Fibroblast of skin of scalp (primary cell): ENCODE measurements at places on chromosomes 2 and 18.

GRCh38 chr2:212843409-212844199 lies 305.0 kb upstream of the ERBB4 start:
- peak; percentile 35 for DNase-seq

DNA sequence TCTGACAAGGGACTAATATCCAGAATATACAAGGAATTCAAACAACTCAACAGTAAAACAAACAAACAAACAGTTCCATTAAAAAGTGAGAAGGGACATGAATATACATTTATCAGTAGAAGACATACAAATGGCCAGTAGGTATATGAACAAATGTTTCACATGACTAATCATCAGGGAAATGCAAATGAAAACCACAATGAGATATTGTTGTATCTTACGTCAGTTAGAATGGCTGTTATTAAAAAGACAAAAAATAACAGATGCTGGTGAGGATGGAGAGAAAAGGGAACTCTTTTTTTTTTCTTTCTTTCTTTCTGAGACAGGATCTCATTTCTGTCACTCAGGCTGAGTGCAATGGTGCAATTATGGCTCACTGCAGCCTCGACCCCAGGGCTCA lies 175.5 kb downstream of the CAMKMT start:
- no peak for DNase-seq

DNA sequence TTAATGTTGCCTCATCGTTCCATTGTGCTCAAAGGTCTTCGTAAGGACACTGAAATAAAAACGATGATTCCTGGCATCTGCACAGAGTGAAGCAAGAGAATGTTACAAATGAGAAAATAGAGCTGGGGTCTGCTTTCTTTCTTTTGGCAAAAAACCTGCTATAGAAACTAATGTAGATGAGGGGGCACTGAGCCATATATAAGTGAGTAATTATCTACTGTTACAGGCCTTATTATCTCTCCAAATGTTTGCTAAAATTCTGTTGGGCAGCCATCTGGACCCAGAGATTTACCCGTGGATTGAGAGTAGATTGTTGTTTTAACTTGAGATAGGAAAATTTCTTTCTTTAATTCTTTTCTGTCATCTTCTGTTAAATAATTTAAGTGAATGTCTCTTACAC lies 472.5 kb upstream of the PIK3C3 start:
- no peak for DNase-seq

GRCh38 chr2:205411558-205411957 lies 270.7 kb upstream of the NRP2 start:
- DNase-seq = no peak

DNA sequence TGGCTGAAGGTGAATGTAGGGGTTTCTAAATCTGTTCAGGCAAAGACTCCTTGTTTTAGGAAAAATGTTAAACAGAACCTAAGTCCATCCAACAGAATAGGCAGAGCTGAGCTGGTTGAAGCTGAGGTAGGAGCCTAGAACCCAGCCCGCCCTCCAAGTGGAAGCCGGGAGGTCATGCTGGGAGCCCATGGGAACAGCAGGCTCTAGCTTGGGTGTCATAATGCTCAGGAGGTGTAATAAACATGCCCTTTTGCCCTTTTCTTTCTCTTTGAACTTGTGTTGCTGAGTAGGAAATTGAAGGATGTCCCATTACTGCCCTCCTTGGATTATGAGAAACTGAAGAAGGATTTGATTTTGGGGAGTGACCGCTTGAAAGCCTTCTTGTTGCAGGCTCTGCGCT lies 60.3 kb downstream of the ARMC9 start:
- DNase-seq = no peak

- DNase-seq = no peak
These were observed 287.0 kb upstream of the SLC14A2 start for GRCh38 chr18:45328296-45328695.

DNA sequence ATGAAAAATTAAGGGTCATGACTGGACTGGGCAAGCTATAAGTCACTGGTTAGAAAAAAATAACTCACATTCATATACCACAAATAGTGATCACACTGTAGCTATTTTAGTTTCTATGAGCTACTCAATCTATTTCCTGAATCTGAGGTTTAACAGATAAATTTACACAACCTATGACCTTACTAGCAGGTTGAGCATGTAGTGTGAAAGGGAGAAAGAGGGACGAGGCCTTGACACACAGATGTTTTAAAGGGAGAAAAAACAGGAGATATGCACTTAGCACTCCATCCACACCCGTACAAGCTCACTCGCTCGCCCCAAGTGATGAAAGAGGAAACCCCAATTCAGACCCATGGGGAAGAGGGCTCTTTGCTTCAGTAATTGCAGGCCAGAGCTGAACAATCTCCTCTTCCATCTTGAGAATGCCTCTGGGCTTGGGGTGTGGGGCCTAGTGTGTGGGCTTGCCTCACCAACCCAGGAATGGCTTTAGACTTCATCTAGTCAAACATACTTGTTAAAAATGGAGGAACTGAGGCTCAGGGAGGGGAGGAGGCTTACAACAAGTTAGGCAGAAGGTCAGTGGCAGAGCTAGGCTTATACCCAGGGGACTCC lies 10.7 kb downstream of the CYRIA start:
- no peak for DNase-seq

GRCh38 chr18:11663439-11664029 lies 25.5 kb upstream of the GNAL start:
- DNase-seq = no peak

DNA sequence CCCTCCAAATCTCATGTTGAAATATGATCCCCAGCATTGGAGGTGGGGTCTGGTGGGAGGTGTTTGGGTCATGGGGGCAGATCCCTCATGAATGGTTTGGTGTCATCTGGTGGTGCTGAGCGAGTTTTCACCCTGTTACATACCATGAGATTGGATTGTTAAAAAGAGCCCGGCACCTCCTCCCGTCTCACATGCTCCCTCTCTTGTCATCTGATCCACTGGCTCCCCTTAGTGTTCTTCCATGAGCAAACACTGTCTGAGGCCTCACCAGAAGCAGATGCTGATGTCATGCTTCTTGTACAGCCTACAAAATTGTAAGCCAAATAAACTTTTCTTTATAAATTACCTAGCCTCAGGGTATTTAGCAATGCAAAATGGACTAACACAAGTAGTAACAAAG lies 405.0 kb upstream of the SLC39A10 start:
- no peak for DNase-seq

GRCh38 chr18:9756271-9756932 lies 48.3 kb downstream of the RAB31 start:
- DNase-seq = no peak

DNA sequence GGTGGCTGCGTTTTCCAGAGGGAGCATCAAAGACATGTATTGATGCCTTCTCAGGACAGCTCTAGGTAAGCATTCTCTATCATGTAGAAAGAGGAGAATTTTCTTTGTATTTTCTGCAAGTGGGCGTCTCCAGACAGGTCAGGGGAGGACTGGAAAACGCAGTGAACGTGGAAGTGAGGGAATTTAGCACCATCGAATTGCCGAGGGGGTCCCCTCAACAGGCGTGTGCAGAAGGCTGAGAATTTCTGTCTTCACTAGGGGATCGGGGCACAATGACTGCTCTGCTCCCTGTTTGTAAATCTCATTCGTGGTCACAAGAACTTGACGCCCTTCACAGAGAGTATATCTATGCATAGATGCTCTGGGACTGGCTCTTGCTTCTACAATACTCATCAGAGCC lies 5.0 kb upstream of the NTSR2 start:
- no peak for DNase-seq

DNA sequence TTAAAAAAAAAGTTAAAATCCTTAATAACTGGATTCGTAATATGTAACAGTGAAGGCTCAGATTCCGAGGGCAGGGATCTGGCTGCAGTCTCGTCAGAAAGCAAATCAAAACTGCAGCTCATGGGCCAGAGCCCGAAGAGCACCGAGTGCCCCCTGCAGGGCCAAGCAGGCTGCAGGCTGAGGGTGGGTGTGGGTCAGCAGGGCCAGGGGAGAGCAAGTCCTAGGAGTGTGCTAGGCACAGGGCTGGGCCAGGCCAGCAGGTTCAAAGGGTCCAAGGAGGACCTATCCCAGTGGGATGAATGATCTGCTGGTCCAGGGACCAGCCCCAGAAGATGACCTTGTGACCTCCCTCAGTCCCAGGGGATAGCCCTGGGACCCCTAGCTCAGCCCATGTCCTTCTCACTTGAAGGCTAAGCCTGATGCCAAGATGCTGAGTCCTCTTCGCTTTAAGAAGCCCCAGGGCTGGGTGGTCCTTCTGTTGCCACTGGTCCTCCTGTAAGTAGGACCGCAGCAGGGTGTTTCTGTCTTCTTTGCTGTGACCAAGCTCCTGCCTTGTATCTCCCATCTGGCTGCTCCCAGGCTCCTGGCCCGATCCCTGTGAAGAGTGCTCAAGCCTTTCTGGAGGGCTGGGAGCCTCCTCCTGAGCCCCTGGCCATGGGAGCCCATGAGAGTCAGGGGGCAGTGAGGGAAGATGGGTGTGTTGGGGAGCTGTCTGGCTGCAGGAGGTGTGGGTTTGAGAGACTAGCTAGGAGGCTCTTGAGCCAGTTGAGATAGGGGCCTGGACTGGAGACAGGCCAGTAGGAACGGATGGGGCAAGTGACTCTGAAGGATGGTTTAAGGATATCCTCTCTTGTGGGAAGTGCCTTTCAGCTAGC lies 150.7 kb downstream of the DYSF start:
- DNase-seq = no peak

- no peak for DNase-seq
These were observed 6.3 kb upstream of the HDAC4 start for GRCh38 chr2:239407112-239407511.

- DNase-seq = peak; percentile 24
These were observed 397.7 kb downstream of the TRIB2 start for GRCh38 chr2:13114391-13114790.

- no peak for DNase-seq
These were observed 65.3 kb upstream of the TAF1B start for GRCh38 chr2:9778012-9778411.

GRCh38 chr18:49747876-49748275 lies 65.5 kb downstream of the ACAA2 start:
- no peak for DNase-seq

GRCh38 chr2:238924032-238924431 lies 76.1 kb downstream of the TWIST2 start:
- DNase-seq = no peak

DNA sequence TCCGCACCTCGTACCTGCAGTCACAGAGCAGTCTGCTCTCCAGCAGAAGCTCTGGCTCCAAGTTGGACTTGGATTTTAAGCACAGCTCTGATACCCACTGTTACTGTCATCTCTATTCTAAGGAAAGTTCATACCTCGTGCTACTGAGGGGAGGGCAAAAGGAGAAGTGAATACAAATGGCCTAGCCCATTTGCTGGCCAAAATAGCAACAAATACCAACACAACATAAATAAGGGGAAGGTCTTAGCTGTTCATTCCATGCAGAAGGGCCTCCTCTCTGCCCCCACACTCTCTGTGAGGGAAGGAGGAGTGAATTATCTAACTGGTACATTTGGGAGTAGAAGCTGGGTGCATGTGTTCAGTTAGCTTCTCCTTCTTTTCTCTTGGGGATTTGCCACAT lies 739.4 kb upstream of the RAB6C start:
- DNase-seq = no peak

GRCh38 chr18:7325126-7325430 lies 94.2 kb downstream of the LRRC30 start:
- DNase-seq = no peak

DNA sequence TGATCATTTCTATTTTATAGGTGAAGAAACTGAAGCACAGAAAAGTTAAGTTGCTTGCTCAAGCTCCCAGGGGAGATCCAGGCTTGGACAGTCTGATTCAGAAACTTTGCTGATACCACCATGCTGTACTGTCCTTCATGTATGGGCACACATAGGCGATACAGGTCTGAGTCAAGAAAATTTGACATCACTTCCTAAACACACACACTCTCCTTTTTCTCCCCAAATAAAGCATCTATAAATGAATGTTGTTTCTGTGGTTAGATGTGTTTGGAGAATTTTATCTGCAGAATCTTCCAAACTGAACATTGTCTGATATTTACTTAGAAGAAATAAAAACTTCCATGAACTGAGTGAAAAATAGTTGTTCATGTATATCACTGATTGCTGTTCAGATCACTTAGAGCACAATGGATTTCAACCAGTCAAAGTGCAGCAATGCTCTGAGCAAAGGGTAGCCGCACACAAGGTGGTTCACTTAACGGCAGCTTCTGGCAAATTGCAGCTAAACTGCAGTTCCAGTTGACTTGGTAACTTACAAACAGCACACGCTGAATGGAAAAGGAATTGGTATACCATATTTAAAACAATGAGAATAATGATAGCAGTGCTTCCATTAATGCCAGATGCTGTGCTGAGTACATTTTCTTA lies 10.0 kb upstream of the AGFG1 start:
- no peak for DNase-seq

DNA sequence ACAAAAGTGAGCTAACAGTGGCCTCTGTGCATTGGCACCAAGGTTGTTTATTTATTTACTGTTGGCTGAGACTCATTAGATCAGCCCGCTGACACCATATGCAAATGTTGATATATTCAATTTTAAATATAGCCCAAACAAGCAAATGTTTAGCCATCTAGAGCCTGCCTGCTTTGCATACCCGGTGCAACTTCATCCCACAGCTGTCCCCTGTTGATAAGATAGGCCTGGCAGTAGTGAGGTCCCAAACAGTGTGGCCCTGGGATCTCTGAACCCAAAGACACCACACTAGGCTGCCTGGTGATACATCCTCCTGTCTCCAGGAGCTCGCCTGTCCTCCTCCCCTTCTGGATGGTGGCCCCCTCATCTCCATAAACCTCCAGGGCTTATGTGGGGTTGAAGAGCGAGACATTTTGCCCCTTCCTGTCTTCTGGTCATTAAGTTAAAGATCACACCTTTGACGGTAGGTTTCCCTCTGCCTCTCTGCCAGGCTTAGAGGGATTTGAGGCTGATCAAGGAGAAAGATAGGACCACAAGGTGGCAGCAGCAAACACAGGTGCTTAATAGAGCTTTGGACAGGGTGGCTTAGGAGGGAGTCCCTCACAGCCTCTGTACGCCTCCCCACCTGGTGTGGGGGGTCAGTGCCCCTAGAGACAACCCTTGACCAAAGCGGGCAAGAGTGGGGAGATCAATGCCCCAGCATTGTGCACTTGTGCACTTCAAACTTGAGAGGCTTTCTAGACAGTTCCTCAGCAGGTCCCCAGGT lies 23.7 kb upstream of the MYO5B start:
- DNase-seq = no peak

- DNase-seq = peak; percentile 21
These were observed 874 bp downstream of the WDR43 start for GRCh38 chr2:28895189-28895893.

GRCh38 chr2:44753552-44754285 lies 187.8 kb upstream of the SIX3 start:
- no peak for DNase-seq

- no peak for DNase-seq
These were observed 100.3 kb downstream of the KLHL29 start for GRCh38 chr2:23485261-23485660.

DNA sequence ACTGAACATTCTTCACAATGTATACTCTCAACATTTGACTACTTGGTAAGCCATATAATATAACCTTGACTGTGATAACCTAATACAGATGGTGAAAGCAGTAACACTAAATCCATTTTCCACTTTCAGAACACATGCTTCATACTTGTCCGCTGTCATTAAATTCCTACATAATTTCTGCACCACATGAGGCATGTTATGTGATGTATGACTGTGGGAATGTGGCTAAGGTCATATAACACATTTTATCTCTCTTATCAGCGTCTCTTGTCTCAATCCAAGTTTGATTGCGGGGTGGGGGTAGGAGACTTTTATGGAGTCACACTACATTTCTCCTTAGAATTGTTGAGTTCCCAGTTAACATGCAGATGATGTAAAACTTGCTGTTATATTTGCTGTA lies 110.9 kb downstream of the MTCL1 start:
- DNase-seq = peak; percentile 78

GRCh38 chr2:239827523-239827890 lies 197.6 kb downstream of the NDUFA10 start:
- DNase-seq = no peak
